Hematopoietic multipotent progenitor cell treated with erythropoietin and hydrocortisone succinate and interleukin-3 and kit ligand, for 8 days (in vitro differentiated cells): ENCODE measurements at places on chromosomes 4 and X.

- DNase-seq = no peak
Measured at GRCh38 chr4:15738877-15739276, 36.0 kb downstream of the BST1 start.

DNA sequence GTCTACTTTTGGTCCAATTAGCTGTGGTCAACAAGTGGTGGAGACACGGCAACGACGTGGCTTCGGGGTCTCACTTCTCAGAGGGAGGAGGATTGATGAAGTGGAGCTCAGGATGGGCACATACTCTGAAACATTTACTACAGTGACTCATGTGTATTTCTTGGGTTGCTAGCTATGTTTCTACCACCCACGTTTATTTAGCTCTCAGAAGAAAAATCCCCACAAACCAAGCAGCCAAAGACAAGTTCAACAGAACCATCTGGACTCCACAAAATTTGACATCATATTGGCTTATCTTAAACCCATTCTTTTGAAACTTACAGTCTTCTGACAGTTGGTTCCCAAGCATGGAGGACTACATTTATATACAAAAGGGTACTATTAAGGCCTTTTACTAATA is 158.0 kb downstream of the CBLL2 start:
- no peak for DNase-seq

DNA sequence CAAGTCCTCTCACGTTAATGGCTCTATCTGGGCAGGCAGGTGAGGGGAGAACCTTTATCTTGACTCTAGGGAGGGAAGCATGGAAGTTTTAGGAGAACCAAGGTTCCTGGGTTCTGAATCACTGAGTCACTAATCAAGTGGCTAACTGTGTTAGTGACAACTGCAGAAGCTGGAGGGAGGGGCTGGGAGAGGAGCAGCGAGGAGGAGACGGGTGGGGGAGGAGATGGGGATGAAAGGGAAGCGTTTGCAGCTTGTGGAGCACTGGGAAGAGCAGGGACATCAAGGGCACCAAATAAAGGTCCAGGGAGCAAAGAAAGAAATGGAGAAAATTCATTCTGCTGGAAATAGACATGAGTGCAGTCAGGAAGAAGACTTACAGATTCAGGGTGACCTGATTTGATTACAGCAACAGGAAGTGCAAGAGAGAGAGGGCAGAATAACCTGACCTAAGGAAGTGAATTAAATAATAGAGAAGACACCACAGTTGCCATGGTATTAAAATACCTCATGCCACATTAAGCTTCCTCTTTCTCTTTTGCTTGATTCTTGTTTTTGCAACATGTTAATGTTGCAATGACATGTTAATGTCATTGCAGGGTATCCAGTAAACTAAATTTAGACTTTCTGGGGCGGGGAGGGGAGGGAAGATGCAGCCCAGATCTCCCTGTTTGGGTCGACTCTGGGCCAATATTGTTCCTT is 4.5 kb upstream of the SETD7 start:
- DNase-seq = no peak

DNA sequence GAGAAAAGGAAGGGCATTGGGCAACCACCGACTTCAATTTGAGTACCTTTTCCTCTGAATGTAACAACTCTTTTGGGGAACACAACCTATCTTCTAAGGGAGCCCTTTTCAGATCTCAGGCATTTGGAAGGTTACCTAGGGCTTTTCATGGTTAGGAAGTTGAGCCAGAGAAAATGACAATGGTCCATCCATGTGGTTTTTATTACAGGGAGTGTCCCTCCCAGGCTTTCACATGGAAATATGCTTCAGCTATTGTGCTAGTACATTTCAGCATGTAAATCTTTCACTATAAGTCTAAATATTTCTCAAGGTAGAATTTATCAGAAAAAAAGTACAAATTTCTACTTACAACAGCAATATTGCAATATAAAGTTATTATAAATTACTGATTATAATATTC is 259.8 kb downstream of the IQCM start:
- DNase-seq = no peak

- DNase-seq = peak; percentile 4
Measured at GRCh38 chr4:4480685-4481398, 61.0 kb downstream of the STX18 start.

- no peak for DNase-seq
Measured at GRCh38 chr4:53484911-53485657, 106.2 kb downstream of the LNX1 start.

GRCh38 chrX:2898846-2899512 is 30.2 kb downstream of the ARSD start:
- DNase-seq = no peak
